Right lobe of liver (tissue), 6 donors: ENCODE measurements at places on chromosomes 3 and 15.

DNA sequence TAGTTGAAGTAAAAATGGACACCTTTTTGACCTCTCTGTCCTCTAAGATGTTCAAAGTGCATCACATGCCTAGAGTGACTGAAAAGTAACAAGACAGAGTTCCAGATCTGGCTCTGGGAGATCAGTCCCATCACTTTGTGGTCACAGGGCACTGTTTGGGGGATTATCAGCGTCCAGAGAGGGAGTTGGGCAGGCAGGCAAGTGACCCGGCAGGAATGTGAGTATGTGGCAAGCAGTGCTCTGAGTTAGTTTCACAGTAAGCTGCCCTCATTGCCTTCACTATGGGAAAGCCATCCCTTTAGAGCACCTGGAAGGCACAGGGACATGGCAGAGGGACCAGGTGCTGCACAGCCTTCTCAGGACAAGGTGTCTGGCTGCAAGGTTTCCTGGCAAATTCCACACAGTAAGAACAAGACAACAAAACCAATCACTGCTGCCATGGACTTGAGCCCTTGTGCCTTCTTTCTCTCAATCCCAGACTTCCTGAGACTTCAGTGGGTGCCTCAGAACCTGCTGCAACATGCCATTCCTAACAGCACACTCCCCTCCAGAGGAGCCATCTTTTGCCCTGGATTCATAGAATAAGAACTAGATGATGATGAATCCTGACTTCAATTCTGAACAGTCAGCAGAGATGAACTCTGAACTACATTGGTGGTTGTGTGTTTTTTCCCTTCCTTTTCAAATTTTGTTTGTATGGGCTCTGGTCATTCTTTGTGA is 55.2 kb downstream of the TIPARP start:
- DNase-seq = no peak

- no peak for DNase-seq
Measured at GRCh38 chr3:23239211-23240068, 36.3 kb downstream of the UBE2E2 start.

DNA sequence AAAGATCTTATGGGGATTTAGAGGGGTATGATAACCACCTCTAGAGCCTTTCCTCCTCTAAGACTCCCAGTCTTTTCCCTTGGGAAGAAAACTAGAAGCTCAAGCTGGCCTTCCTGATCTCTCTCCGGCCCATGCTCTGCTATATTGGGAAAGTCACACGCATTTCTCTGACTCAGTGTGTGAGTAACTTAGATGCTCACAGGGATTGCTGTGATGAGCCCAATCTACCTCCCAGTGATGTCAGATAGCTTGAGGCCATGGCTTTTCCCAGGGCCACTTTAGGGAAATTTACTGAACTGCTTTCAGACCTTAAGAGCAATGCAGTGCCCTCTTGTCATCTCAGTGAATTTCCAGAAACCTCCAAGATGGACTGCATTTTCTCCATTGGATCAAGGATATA is 8.6 kb upstream of the ST8SIA2 start:
- DNase-seq = no peak

- DNase-seq = no peak
Measured at GRCh38 chr3:16423298-16423697, 90.2 kb downstream of the RFTN1 start.

- no peak for DNase-seq
Measured at GRCh38 chr3:72632129-72632528, 216.1 kb downstream of the SHQ1 start.
